H1 (cell line): ENCODE measurements at places on chromosomes 7 and 10. TPM values are rescaled to one million over a fixed set of nuclear protein-coding genes. Genes with fewer than 3 reads are reported as not detected.
A peak's percentile ranks its signal among the peaks of the same experiment; 100 is the strongest.

DNA sequence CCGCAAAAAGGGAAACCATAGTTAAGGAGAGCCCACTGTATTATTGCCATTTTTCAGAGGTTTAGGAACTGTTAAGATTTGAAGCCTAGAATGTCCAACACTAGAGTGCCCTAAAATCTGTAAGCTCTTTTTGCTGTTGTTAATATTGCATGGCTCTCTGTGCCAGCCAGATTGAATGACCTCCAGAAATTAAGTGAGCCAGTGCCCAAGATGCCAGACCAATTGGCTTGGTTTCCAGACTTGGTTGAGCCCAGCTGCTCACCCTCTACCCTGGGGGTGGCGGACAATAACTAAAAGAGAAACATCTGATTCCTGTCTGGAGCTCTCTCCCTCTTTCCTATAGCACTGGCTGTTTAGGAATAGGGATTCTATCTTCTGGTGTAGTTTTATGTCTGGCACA is 340.1 kb downstream of the PHF14 start:
- DNase-seq: no peak

GRCh38 chr10:134247-135131 is 766 bp upstream of the ZMYND11 start:
- DNase-seq: peak; percentile 61

GRCh38 chr10:85926986-85927385 is 439.6 kb downstream of the GRID1 start:
- DNase-seq: no peak

DNA sequence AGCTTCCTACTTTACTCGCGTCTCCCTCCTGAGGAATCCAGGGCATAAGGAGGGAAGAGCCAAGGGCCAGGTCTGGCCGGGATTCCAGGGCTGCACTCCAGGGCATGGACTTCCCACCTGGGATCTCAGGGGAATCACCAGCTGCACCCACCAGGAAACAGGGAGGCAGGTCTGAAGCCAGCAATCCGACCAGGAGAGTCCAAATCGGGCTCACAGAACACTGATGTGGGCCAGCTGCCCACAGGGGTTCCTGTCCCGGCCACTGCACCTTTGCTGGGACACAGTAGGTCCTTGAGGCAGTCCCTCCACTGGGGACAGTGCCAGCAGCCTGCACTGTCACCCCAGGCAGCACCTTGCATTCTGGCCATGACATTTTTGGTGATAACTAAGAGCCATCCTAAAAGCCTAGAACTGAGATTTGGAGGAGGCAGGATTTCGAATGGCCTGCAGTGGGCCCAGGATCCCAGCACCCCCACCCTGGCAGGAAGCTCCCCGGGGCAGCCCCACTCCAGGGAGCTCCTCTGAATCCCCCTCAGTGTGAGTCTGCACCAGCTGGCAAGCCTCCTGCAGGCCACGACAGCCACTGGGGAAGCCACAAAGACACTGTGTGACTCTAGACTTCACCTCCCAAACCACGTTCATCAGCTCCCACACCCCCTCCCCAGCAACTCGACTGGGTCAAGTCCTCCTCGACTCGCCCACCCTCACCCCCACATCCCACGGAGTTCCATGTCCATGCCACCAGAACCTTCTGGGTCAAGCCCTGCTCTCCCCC is 71.5 kb upstream of the PPP2R2D start:
- DNase-seq: no peak

- DNase-seq: no peak
Observed at GRCh38 chr7:136530831-136531230, 337.6 kb upstream of the CHRM2 start.

- DNase-seq: no peak
Observed at GRCh38 chr10:72709041-72709440, 17.1 kb downstream of the MCU start.

The METTL27 gene
- total RNA-seq: 5.6 and 6.2 TPM in 2 replicates

GRCh38 chr7:54116956-54117355 is 425.2 kb upstream of the VSTM2A start:
- no peak for DNase-seq

GRCh38 chr10:50636618-50637579 is 13.1 kb upstream of the SGMS1 start:
- no peak for DNase-seq

The PRF1 gene
- not detected in 2 replicates for total RNA-seq

GRCh38 chr7:123131961-123132360 is 67.8 kb downstream of the SLC13A1 start:
- no peak for DNase-seq

DNA sequence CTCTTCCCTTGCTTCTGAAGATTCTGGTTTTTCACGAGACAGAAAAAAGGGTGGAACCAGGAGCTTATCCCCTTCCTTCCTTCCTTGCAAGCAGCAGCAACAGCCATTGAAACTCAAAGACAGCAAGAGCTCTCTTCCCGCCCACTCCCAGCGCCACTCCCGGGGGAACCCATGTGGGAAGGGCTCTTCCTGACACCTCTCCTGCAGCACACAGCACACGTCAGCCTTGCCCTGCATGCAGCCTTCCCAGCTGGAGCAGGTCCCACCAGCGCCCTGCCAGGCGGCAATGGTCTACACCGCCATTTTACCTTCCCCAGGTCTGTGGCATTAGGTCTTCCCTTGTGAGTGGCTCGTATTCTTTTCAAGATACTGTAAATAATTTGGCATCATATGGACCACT is 161.8 kb downstream of the MGMT start:
- no peak for DNase-seq

- DNase-seq: no peak
Observed at GRCh38 chr10:99435986-99436638, 5.7 kb upstream of the GOT1 start.

DNA sequence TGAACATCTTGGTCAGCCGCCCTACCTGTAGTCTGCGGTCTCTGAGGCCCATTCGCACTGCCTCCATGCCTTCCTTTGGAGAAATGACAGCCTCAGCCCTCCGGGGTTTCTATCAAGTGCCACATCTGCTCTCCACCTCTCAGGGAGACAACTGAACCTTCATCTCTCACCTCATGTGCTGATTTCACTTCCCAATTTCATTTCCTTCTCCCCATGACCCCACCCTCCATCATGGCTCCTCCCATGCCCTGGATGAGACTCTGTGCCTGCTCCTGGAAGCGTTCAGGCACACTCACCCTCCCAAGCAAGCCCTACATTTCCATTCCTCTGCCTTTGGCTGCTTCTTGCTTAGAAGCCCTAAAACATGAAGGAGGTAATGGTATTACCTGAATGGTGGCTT is 7.8 kb upstream of the SCD start:
- no peak for DNase-seq

- no peak for DNase-seq
Observed at GRCh38 chr7:150620061-150620460, 12.1 kb downstream of the GIMAP6 start.

The TEX47 gene
- not detected in 2 replicates for total RNA-seq

DNA sequence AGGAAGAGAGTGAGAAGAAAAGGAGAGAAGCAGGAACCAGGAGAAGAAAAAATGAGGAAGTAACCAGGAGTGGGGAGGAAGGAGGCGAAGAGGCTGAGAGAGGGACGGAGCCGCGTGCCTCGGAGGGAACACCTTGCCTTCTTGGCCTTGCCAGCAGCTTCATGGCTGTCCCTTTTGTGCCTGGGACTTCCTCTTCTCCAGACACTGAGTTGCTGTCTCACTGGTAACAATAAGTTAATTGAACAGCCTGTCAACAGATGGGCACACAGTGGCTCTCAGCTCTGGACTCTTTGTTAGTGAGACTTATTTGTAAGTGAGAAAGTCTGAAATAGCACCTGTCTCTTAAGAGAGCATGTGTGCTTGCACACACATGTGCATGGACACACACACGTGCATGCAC is 83.2 kb downstream of the GATA3 start:
- DNase-seq: no peak

DNA sequence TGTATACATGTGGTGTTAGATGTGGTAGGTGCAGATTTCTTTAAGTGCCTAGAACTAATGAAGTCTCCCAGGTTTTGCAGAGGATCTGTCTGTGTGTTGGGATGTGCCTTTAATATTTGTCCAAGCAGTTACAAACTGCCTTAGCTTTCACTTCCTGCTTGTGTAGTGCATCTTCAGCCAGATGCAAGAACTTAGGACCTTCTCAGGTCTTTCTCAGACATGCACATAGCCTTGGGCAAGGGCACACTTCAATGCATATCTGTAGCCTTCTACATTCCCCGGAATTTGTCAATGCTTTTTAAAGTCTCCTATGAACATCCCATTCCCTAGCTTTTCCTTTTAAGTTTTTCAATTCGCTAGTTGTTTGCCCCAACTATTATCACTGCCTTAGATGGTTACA is 47.2 kb upstream of the SLC39A12 start:
- DNase-seq: no peak

DNA sequence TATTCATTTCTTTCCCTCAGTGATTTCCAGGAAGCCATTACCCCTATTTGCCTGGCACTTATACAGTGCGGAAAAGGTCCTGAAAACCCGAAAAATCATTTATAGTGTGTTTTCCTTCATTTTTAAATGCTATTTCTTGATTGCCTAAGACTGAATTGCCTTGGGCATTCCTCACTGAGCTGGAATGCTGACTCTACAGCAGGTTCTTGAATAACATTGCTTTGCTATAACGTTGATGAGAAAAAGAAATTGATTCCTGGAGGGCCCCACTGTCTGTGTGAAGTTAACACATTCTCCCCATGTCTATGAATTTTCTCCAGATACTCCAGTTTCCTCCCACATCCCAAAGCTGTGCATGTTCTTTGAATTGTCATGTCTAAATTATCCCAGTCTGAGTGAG is 308.5 kb downstream of the EXOC4 start:
- DNase-seq: no peak

GRCh38 chr7:106372595-106373318 is 88.0 kb upstream of the NAMPT start:
- no peak for DNase-seq

DNA sequence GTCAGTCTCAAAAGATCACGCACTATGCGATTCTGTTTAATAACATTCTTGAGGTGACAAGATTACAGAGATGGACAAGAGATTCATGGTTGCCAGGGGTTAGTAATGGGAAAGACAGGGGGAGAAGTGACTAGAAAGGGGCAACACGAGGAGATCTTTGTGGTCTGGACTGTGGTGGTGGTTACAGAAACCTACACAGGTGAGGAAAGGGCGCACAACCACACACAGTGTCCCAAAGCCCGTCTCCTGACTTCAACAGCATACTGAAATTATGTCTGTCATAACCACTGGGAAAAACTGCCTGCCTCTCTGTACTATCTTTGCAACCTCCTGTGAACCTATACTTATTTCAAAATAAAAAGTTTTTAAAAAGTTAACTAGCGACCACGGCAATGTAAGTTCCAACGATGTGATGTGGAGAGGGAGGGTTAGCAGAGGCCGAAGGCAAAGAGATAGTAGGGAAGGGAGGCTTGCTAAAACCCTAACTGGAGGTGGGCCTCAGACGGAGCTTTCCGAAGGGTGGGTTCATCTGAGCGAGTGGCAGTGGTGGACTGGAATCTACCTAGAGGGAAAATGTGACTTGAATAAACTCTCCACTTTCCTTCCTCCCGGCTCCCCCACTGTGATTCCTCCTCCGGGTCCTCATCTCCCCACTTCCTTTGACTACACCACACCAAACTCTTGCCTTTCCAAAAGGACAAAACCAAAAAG is 43.7 kb downstream of the GNA12 start:
- DNase-seq: no peak

The CDC14C gene
- total RNA-seq: not detected in 2 replicates

DNA sequence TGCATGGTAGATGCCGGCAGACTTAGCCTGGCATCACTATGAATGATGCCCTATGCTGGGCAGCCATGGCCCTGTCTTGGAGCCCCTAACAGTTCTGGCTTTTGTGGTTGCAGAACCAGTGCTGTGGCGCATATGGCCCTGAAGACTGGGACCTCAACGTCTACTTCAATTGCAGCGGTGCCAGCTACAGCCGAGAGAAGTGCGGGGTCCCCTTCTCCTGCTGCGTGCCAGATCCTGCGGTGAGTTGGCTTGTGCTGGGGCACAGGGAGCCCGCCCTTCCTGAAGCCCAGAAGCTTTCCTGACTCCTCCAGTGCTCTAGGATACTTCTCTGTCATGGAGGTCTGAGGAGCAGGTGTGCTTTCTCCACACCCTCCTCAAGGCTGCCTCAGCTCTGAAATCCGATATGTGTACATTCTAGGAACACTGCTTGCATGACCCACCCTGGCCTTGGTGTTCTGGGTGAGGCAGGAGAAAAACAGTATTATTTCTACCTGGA is 25.6 kb upstream of the SH2D4B start:
- DNase-seq: no peak

The SKIDA1 gene
- total RNA-seq: 8.0 and 8.2 TPM in 2 replicates

The SSMEM1 gene
- not detected in 2 replicates for total RNA-seq

DNA sequence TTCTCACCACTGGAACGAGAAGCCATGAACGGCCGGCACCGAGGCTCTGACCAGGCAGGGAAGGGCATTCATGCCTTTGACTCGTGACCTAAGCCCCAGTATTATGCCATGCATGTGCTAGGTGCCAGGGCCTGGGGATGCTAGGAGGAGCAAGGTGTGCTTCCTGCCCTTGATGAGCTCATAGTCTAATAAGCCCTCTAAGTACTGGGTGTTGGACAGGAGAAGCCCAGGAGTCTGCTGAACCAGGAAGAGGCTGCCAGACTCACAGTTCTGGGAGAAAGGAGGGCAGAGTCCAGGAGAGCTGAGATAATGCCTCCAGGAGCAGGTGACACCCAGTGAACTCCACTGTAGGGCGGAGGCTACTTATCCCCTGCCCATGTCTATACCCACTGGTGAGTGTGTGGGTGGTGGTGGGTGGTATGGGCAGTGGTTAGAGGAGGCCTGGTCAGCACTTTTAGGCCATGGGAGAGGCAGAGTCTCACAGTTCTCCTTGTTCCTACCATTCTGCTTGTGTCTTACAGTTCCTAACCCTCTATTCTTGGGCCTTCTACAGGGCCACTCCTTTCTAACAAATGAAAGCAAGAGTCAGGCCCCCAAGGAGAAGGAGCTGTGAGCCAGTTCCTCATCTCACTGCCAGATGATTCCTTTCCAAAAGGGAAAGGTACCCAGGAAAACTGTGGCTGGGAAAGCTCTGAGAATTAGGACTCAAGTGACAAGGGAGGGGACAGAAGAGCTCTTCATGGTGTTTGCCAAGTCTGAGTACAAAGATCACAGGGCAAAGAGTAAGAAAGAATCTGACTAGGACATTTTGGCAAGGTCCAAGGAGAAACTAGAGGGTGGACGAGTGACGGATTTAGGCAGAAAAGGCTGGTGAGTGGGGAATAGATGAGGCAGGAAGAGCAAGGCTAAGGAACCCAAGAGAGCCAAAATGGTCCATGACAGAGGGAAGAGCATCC is 3.6 kb upstream of the MXI1 start:
- no peak for DNase-seq
